ENCODE measurements at places on chromosomes 1 and 21. TPM values are rescaled to one million over a fixed set of nuclear protein-coding genes. Genes with fewer than 3 reads are reported as not detected.
A peak's percentile ranks its signal among the peaks of the same experiment; 100 is the strongest.

DNA sequence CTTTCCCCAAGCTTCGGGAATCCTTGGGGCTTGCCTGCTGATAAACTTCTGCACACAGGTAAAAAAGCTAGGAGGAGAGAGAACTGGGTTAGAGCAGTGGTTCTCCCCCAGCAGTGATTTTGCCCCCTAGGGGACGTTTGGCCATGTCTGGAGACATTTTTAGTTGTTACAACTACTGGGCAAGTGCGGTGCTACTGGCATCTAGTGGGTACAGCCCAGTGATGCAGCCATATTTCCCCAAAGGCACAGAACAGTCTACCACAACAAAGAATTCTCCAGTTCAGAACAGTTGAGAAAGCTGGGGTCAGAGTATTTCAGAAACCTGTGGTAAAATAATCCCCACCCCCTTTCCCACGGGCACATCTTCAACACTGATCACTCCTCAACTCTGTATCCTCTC lies 41.3 kb downstream of the LRRC71 start:
- DNase-seq, result no peak

- no peak for DNase-seq
Observed at GRCh38 chr1:213387380-213388015, 336.5 kb downstream of the RPS6KC1 start.

DNA sequence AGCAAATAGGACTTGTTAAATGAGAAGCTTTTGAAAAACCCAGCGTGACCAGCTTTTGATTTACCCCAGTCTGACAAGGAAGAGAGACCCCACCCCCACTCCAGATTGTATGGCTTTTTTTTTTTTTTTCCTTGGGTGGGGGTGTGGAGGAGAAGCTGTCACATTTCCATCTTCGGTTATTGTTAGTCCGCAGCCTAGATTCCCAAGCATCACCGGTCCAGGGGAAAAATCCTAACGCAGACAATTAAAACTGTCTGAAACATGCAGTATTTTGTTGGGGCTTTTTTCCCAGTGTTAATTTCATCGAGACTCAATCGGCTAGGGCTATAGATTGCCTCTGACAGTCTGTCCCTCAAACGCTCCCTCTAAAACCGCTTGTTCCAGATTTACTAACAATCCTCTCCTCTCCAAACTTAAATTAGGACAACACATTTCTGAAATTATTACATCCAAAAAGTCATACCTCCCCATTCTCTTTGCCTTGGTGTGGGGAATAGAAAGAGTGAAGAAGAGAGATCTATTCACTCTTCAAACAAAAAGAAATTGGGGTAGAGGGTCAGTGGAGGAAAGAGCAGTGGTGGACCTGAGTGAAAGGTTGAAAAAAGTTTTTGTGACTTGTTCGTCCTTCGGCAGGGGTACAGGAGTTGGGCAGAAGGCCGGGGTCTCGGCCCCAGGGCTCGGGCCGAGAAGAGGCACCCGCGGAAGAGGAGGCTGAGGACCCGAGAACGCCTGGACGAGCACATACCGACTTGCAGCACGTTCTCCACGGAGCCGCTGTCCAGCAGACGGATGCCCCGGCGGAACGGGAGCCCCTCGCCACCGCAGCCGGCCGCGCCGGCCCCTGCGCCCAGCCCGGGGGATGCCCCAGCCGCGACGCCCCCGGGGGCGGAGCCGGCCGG lies 1.1 kb downstream of the ZSWIM5 start:
- peak; percentile 35 for DNase-seq

Gene NPR1
- total RNA-seq, result 0.07 TPM

- no peak for DNase-seq
Observed at GRCh38 chr1:116092752-116093489, 18.3 kb upstream of the MAB21L3 start.

DNA sequence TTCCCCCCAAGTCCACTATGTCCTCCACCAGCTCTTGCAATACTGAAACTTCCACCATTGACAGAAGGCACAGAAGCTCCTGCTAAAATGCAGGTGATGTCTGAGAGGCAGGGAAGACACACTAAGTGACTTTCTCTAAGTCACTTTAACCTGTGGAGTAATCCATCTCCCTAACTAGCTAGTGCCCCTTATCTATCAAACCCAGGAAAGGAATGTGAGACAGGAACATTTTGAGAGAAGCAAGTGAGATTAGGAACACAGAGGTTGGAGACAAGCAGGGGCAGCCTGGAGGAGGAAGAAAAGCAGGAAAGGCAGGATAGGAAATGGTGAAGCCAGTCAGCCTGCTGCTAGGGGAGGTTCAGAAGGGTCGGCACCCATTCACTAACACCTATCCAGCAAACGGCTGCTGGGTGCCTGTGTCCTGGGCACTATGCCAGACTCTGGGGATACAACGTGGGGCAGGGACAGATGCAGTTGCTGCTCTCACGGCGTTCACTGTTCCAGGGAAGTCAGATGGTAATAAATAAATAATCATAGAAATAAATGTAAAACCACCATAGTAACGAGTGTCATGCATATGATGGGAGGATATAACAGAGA lies 7.0 kb downstream of the GPA33 start:
- no peak for DNase-seq

Gene ALDH9A1
- 62.7 TPM for total RNA-seq

DNA sequence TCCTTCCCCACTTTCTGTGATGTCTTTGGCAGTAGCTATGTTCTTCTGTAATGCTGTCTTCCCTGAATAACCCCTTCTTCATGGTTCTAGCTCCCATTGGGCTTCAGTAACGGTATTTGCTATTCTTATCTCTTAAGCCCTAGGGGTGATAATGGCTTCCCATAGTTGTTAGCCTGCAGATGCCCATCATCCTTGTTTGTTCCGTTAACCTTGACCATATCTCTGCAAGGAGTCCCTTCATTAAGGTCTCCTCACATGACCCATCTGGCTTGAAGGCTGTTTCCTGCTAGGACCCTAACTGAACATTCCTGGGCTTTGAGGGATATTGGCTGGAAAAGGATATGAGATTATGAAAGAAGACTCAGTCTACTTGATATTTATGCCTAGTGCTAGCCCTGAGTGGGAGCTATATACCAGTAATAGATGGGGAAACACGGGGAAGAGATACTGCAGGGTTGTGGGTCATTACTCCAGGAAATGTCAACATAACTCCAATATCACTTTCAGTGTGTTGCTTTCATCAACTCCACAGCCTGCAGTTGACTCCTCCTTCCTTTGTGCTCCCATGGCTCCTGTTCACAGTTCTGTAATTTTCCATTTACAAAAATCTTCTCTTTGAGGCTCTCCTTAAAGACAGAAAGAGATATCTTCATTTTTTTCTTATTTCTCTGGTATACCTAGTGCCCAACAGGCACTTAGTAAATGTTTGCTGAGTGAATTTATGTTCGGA lies 2.5 kb downstream of the MR1 start:
- DNase-seq, result no peak

DNA sequence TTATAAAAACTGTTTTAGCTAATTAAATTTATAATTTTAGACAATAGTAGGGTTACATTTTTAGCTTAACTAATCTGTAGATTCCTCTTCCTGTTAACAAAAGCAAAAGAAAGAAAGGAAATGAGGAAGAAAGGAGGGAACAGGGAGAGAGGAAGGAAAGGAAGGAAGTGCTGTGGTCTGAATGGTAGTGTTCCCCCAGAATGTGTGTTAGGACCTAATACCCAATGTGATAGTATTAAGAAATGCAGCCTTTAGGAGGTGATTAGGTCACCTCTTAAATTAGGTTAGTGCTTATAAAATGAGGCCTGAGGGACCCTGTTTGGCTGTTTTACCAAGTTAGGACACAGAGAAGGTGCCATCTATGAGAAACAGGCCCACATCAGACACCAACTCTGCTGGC lies 136.9 kb upstream of the SAMSN1 start:
- DNase-seq, result no peak

Gene SPRR2G
- total RNA-seq, result not detected

- peak; percentile 80 for DNase-seq
Observed at GRCh38 chr1:41662765-41663437, 178.4 kb upstream of the EDN2 start.

- peak; percentile 22 for DNase-seq
Observed at GRCh38 chr1:111334169-111334568, 43.5 kb downstream of the CHIA start.

- peak; percentile 89 for DNase-seq
Observed at GRCh38 chr1:14522926-14523241, 75.6 kb upstream of the KAZN start.

- no peak for DNase-seq
Observed at GRCh38 chr1:51953079-51953478, 37.4 kb downstream of the RAB3B start.

DNA sequence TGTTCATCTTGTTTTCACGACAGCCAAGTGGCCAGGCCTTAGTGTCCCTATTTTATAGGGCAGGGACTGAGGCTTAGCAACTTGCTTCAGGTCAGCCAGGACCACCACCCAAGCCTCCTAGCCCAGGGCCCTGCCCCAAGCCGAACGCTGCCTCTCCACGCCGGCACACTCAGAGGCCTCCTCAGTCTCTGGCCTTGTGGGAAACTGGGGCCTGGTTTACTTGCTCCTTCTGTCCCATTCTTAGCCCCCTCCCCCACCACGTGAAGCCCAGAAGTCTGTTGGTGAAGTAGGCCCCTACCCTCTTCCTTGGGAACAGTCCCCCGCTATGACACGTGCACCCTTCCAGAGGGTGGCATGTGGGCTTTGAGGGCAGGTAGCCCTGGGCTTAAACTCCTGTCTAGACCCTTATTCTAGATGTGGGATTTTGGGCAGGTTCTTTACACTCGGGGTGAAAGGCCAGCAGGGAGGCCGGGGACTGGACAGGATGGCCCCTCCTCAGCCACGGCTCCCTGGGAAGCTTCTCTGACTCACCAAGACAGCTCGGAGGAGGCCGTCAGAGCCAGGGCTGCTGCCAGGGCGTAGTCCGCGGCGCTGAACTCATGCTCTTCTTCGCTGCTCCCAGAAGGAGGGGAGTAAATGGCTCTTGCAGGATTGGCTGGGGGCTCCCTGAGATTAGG lies 4.3 kb downstream of the MYOM3 start:
- DNase-seq, result peak; percentile 70

Gene KRTAP19-1
- not detected for total RNA-seq

Gene NRIP1
- total RNA-seq, result 55.5 TPM

Gene KRTAP11-1
- not detected for total RNA-seq

DNA sequence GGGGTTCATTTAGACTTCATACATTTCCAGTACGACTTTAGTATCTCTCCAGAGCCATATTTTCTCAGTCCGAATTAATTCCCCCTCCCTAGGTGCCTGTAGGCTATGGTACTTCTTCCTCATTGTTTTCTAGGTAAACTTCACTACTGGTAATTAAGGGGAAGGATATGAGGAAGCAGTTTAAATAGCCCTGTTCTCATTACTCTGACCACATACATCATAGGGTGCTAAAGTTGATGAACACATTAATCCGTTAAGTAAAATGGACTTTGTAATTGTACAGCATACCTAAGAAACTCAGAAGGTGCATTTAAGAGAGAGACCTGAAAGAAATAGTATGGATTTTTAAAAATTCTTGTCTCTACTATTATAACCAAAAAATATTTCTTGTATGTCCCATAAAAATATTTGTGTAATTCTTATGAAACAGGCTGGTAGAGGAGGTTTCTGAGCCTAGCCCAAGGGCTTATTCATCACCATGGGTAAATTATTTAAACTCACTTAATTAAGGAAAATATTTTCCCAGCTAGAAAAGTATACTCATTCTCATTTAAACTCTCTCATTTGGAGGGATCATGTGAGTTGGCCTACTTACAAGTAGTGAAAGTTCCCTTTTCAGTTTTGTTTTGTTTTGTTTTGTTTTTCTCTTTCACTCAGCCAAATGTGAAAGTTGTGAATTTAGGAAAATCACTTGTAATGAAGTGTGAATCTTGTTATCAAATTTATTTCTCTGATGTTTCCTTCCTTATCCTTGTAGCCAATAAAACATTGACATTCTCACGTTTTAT lies 2.0 kb downstream of the PRMT6 start:
- DNase-seq, result no peak

- no peak for DNase-seq
Observed at GRCh38 chr1:59022799-59023198, 239.0 kb upstream of the JUN start.

GRCh38 chr1:33470495-33471012 lies 1.9 kb upstream of the ZSCAN20 start:
- DNase-seq, result peak; percentile 61

- no peak for DNase-seq
Observed at GRCh38 chr1:43590388-43590925, 59.5 kb upstream of the KDM4A start.

Gene FNDC7
- not detected for total RNA-seq

Gene GLUL
- total RNA-seq, result 134 TPM

DNA sequence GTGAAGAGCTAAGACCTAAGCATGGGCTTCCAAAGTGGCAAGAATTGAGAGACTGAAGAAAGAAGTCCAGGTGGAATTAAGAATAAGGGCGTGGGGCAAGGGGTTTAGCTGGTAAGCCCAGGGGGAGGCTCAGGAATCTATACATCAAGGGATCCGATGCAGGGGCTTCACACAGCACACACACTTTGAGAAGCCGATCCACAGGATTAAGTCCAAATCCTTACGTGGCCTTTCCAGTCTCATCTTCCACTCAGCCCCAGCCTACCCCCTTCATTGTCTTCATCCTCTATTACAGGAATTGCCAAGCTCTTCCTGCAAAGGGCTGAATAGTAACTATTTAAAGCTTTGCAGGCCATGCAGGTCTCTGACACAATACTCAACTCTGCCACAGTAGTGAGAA lies 101.3 kb downstream of the TGFBR3 start:
- no peak for DNase-seq

DNA sequence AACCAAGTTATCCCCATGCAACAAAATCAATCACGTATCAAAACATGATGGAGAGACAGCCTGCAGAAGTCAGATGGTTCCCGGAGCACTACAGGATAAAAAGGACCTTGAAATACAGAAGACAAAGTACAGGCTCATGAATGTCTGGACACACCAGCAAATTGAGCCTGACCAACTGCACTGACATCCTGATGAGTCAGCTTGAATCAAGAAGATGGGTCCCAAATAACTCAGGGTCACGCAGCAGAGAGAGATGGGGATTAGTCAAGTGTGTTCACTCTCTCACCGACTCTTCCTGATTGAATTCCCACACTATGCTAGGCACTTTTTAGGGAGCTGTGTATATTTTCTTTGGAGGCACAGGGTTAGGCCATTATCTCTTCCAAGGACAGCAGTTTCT lies 71.1 kb upstream of the DIRAS3 start:
- peak; percentile 73 for DNase-seq

- peak; percentile 86 for DNase-seq
Observed at GRCh38 chr21:31117128-31117916, 79.0 kb upstream of the KRTAP19-8 start.

Gene TTLL7
- total RNA-seq, result 28.7 TPM

DNA sequence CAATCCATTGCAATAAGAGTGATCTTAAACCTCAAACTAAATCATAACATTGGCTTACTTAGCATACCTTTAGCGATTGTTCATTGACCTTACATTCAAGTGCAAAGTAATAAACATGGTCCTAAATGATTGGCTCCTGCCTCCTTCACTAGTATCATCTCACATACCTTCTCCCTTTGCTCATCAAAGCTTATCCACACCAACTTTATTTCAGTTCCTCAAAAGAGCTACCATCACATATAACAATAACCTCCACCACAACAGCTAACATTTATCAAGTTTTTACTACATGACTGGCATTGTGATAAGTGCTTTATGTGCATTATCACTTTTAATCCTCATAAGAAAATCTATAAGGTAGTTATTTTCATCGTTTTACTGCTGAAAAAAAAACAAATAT lies 198.8 kb downstream of the COL24A1 start:
- DNase-seq, result no peak

All from astrocyte (in vitro differentiated cells and primary cell).